ENCODE measurements at places on chromosomes 1 and 21. TPM values are rescaled to one million over a fixed set of nuclear protein-coding genes. Genes with fewer than 3 reads are reported as not detected.

DCST2 gene
- total RNA-seq = 4.0 TPM

CORT gene
- not detected for total RNA-seq

MAP1LC3C gene
- total RNA-seq = not detected

SAMSN1 gene
- 59.5 TPM for total RNA-seq

SYT14 gene
- total RNA-seq = not detected

TEDDM1 gene
- total RNA-seq = not detected

LCE3E gene
- total RNA-seq = not detected

SLC22A15 gene
- 1.2 TPM for total RNA-seq

SAMD13 gene
- total RNA-seq = not detected

DCST1 gene
- 0.14 TPM for total RNA-seq

KRTAP15-1 gene
- total RNA-seq = not detected

ADAM30 gene
- total RNA-seq = not detected

ARHGEF11 gene
- total RNA-seq = 24.1 TPM

AIRE gene
- total RNA-seq = not detected

RIMS3 gene
- 2.3 TPM for total RNA-seq

PCBP3 gene
- total RNA-seq = 1.6 TPM

PRKAA2 gene
- not detected for total RNA-seq

S100A14 gene
- not detected for total RNA-seq

PGLYRP4 gene
- not detected for total RNA-seq

FMOD gene
- total RNA-seq = not detected

SPRR1A gene
- not detected for total RNA-seq

CASZ1 gene
- total RNA-seq = 7.5 TPM

IQGAP3 gene
- not detected for total RNA-seq

PPIAL4G gene
- total RNA-seq = 4.2 TPM

HFM1 gene
- not detected for total RNA-seq

SLC39A1 gene
- 21.6 TPM for total RNA-seq

GON4L gene
- 134 TPM for total RNA-seq

F13B gene
- not detected for total RNA-seq

HENMT1 gene
- total RNA-seq = 19.1 TPM

HSPB7 gene
- not detected for total RNA-seq

FLG gene
- not detected for total RNA-seq

RBP7 gene
- not detected for total RNA-seq

FOXD3 gene
- not detected for total RNA-seq

ANKRD34A gene
- total RNA-seq = 2.1 TPM

FCAMR gene
- total RNA-seq = not detected

KIAA0319L gene
- 79.4 TPM for total RNA-seq

S100A1 gene
- not detected for total RNA-seq

TRIM58 gene
- total RNA-seq = 0.23 TPM

KRTAP21-2 gene
- not detected for total RNA-seq

DNAH14 gene
- total RNA-seq = not detected

IL22RA1 gene
- total RNA-seq = not detected

SPRR5 gene
- total RNA-seq = not detected
